ENCODE measurements at places on chromosomes 12 and 14. TPM values are rescaled to one million over a fixed set of nuclear protein-coding genes. Genes with fewer than 3 reads are reported as not detected.

Gene KLRC1
- total RNA-seq, result not detected

- DNase-seq, result no peak
- H3K27ac ChIP-seq, result no peak overlapping the region
- peaks cover 7% of the 10 kb centered on the region for H3K4me1 ChIP-seq
- peaks cover 4% of the 10 kb centered on the region for H3K27me3 ChIP-seq
- H3K4me3 ChIP-seq, result no peak overlapping the region
Observed at GRCh38 chr12:2490831-2491230, 303.9 kb upstream of the FKBP4 start.

GRCh38 chr14:27409944-27410343 is 812.1 kb upstream of the NOVA1 start:
- H3K4me1 ChIP-seq, result peaks cover 3% of the 10 kb centered on the region
- no peaks in the 10 kb centered on the region for H3K36me3 ChIP-seq
- no peak overlapping the region for H3K4me3 ChIP-seq
- no peak for DNase-seq
- no peak overlapping the region for H3K27ac ChIP-seq

DNA sequence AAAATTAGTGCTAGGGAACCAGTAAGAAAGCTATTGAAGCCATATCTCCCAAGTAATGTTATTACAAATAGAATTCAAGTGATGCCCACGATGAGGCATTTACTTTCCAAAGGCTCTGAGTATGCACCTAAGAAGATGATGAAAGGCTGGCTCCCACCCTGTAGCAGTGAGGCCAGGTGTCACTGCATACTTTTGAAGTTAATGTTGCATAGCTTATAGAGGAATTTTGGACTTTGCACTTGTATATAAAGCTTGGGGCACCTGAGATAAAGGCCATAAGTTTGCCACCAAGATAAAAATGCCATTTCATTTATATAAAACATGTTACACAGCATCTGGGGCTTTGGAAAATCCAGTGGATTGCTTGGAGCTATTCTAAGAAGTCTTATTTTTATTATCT is 96.2 kb downstream of the PTPRB start:
- DNase-seq, result no peak
- H3K4me1 ChIP-seq, result no peaks in the 10 kb centered on the region
- no peak overlapping the region for H3K27ac ChIP-seq
- no peak overlapping the region for H3K4me3 ChIP-seq
- H3K27me3 ChIP-seq, result peaks cover 3% of the 10 kb centered on the region

Gene CLEC2D
- 9.2 TPM for total RNA-seq

- H3K36me3 ChIP-seq, result peaks cover 8% of the 10 kb centered on the region
- H3K27me3 ChIP-seq, result no peaks in the 10 kb centered on the region
- peak overlapping the region; percentile 34 for H3K27ac ChIP-seq
- DNase-seq, result no peak
- H3K4me1 ChIP-seq, result peaks cover 34% of the 10 kb centered on the region
Observed at GRCh38 chr14:69687606-69688298, 76.4 kb downstream of the SUSD6 start.

GRCh38 chr12:47715877-47716548 is 9.3 kb downstream of the ENDOU start:
- peaks cover 2% of the 10 kb centered on the region for H3K27me3 ChIP-seq
- H3K4me3 ChIP-seq, result no peak overlapping the region
- peaks cover 4% of the 10 kb centered on the region for H3K36me3 ChIP-seq

DNA sequence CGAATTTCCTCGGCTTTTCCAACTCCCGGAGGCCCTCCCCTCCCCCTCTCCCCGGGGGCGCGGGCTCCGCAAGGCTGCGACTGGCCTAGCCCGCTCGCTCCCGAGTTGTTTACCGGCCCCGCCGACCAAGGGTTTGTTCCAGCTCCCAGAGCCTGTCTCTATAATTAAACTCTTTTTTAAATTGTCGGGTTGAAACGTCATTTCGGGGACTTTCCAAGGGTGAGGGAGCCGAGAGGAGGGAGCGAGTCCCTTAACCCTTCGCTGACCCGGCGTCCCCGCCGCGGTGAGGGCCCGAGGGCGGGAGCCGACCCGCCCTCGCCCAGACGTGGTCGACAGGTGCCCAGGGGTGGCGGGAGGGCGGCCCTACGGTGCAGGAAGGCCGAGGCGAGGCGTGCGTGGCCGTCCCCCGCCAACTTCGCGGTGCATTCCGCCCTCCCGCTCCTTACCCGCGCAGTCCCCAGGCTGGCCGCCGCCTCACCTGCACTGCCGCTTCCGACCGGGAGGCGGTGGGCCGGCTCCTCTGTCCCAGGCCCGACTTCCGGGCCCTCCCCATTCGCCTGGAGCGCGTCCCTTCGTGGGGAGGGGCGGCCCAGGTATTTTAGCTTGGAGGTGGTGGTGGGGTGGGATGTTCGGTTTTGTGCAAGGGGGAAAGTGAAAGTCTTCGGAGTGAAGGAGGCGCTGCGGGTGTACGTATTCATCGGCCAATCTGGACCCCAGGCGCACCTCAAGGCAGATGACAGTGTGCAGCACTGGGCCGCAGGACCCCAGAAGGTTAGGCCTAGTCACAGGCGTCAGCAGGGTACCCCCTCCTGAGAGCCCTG is 2.9 kb upstream of the ZFP36L1 start:
- peak overlapping the region; percentile 96 for H3K4me3 ChIP-seq
- peaks cover 24% of the 10 kb centered on the region for H3K36me3 ChIP-seq
- H3K27me3 ChIP-seq, result peaks cover 23% of the 10 kb centered on the region
- H3K27ac ChIP-seq, result peak overlapping the region; percentile 99

DNA sequence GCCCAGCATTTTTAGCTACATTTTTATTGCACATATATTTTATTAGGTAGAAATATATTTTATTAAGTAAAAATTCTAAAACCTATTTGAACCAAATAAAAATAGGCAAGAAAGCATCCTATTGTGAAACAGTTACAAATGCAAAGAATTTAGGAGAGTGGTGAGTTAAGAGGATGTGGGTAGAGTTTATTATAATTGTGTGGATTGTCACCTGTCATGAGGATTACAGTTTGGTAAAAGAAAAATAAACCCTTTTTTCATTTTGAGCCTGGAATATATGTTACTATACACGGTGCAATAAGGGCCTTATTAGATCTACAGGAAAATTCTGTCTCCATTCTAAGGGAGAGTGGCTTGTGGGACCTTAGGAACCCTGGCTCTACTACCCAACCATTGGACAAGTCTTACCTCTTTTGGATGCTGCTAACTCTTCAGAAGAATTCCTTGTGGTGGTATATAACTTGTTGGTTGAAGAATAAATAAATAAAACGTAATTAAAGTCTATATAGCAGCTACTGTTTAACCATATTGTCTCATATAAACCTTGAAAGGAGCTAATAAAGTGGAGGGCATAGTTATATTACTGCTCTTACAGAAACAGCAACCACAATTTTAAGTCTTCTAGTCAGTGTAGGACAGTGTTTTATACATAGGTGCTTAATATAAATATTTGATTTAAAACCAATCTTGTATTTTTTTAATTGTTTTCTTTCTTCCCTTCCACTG is 67.8 kb downstream of the FGD4 start:
- no peaks in the 10 kb centered on the region for H3K4me1 ChIP-seq
- H3K27me3 ChIP-seq, result no peaks in the 10 kb centered on the region
- peaks cover 15% of the 10 kb centered on the region for H3K36me3 ChIP-seq
- no peak for DNase-seq
- H3K4me3 ChIP-seq, result no peak overlapping the region
